GOT3 (cell line): ENCODE measurements at places on chromosomes 1 and 21.

- DNase-seq = no peak
Observed at GRCh38 chr1:155174324-155175280, 953 bp downstream of the TRIM46 start.

GRCh38 chr1:42456754-42457089 lies 379 bp downstream of the PPCS start:
- DNase-seq = no peak

DNA sequence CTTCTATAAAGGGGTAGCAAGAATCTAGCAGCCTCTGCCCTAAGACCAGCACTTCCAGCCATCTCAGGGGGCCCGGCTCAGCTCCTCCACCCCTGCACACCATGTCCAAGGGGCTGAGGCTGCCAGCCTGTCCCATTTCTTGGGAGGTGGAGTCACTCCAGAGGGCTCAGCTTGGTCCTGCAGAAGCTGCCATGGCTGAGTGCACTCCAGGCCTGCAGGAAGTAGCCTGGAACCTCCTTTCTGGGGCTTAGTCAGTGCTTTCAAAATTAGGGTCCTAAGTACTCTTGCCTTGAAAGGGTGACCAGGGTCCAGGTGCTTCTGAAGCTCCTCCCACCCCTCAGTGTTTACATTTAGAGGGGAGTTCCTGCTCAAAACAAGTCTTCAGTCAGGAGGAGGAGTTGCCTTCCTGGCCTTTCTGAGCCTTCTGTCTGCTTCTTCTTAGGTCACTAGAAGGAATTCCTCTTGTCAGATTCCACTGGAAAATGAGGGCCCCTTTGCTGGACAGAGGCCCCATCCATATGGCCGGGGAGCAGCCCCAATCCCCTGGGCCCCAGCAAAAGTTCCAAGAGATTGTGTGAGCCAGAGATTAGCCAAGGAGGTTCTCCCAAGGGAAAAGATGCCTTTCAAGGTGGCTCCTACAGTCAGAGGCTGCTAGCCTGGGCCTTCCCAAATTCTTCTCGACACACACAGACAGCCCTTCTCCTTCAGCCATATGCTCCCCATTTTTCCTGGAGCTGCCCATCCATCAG lies 128.1 kb upstream of the VAMP3 start:
- DNase-seq = no peak

GRCh38 chr1:205767248-205767647 lies 8.0 kb downstream of the RAB29 start:
- no peak for DNase-seq

GRCh38 chr1:9320520-9321479 lies 28.1 kb downstream of the SPSB1 start:
- DNase-seq = no peak

GRCh38 chr1:6035303-6035702 lies 10.4 kb upstream of the KCNAB2 start:
- no peak for DNase-seq

- DNase-seq = peak; percentile 40
Observed at GRCh38 chr1:41662765-41663437, 178.4 kb upstream of the EDN2 start.

GRCh38 chr1:182681568-182681912 lies 2.8 kb downstream of the RGS8 start:
- DNase-seq = no peak

DNA sequence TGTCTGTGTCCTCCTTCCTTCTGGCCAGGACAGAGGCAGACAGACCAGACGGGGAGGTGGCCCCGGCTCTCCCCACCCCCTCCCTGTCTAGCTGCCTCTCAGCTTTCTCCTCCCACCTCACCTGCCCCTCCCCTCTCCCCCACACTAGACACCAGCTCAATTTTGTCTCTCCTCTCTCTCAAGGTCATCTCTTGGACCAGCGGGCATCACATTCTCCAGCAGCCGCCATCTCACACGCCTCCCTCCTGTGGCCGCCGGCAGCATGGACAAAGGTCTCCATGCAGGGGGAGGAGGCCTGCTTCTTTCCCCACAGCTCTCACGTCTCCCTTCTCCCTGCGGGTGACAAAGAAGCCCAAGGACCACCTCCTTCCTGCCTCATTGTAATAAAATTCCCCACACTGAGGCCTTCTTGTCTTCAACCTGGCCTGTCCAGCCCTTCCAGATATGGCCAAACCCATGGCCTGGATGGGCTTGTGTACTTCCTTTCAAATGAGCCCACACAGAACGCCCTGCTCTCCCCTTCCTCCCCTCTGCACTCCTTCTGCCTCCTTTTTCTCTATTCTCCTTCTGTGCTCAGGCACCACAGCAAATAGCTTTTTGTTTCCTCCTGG lies 14.6 kb downstream of the OPTC start:
- DNase-seq = no peak

- peak; percentile 95 for DNase-seq
Observed at GRCh38 chr1:11908095-11908675, 18.0 kb downstream of the KIAA2013 start.

- DNase-seq = no peak
Observed at GRCh38 chr1:214540324-214540723, 11.1 kb downstream of the PTPN14 start.

DNA sequence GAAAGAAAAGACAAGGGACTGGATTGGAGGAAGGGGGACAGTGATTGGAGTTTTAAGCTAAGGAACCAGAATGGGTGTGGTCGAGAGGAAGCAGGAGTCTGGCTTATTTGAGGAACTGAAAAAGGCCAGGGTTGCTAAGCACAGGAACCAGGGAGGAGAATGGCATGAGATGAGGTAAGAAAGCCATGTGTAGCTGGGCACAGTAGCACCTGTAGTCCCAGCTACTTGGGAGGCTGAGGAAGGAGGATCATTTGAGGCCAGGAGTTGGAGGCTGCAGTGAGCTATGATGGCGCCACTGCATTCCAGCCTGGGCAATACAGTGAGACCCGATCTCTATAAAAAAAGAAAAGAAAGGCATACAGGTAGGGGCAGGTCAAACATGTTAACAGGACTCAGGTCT lies 8.1 kb upstream of the KHDRBS1 start:
- no peak for DNase-seq

- no peak for DNase-seq
Observed at GRCh38 chr1:174165471-174166137, 6.3 kb downstream of the RABGAP1L start.

DNA sequence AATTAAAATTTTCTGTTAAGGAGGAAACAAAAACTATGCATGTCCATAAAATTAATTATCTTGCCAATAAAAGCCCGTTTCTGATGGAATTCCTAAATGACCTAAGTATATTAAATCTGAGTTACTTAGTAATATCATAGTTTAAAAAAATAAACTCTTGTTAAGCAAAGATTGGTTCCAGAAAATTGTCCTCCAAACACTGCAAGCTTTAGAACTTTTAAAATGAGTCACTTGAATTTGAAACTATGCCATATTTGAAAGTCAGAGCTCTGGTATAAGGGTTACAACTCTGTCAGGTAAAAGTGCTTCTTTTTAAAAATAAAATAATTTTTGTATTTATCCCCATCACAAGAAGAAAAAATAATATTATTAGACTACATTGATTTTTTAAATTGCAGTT lies 409.5 kb downstream of the PLPP3 start:
- DNase-seq = no peak

- no peak for DNase-seq
Observed at GRCh38 chr21:29433366-29434059, 134.8 kb downstream of the BACH1 start.

DNA sequence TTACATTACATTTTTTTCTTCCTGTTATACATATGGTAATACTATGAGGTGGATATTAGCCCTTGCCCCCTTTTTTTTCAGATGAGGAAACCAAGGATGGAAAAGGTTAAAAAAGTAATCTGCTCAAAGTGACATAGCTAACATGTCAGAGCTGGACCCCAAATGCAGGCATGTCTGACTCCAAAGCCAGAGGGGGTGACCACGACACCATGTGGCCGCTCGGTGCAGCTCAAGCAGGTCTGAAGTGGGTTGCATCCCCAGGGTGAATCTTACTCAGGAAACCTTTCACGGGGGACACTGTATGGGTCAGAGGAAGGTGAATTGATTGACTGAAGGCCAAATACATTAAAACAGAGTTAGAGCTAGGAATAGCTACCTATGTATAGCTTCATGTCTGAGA lies 34.8 kb downstream of the CD34 start:
- DNase-seq = no peak

- DNase-seq = no peak
Observed at GRCh38 chr1:29275435-29275834, 39.1 kb downstream of the PTPRU start.

DNA sequence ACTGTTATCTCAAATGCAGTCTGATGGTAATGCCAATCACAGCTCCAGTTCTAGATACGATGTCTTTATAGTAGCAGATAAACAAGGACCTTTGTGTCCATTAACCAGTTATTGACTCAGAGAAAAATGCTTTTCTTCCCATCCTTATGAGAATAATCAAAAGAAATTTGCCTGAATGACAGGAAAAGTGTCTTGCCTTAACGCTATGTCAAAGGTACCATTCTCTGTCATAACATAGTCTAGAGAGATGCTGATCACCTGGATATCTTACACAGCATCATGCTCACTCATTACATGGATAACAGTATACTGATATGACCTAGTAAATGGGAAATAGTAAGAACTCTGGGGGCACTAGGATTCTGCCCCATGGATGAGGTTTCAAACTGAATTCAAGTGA lies 151.7 kb upstream of the NEGR1 start:
- no peak for DNase-seq

DNA sequence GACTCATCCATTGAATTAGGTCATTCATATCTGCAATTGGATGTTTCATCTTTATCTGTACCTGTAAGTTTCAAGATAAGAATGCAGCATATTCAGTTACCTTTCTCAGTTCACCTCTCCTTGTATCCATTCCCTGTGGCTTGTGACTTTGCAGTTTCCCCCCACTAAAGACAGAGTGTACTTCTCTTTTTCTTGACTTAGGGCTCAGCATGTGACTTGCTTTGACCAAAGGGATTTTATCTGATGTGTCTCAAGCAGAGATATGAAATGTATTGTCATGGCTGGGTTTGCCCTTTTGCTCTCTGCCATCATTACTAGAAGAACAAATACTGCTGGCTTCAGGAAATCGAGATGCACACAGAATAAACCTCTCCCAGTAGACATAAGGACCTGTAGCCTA lies 754.8 kb downstream of the ADGRL2 start:
- DNase-seq = no peak

- DNase-seq = no peak
Observed at GRCh38 chr1:192080684-192081083, 77.6 kb upstream of the RGS18 start.

- no peak for DNase-seq
Observed at GRCh38 chr1:44059212-44059611, 27.9 kb upstream of the SLC6A9 start.

GRCh38 chr1:210587566-210587965 lies 258.9 kb downstream of the HHAT start:
- DNase-seq = no peak

- DNase-seq = no peak
Observed at GRCh38 chr21:45994759-45995685, 13.5 kb downstream of the COL6A1 start.

DNA sequence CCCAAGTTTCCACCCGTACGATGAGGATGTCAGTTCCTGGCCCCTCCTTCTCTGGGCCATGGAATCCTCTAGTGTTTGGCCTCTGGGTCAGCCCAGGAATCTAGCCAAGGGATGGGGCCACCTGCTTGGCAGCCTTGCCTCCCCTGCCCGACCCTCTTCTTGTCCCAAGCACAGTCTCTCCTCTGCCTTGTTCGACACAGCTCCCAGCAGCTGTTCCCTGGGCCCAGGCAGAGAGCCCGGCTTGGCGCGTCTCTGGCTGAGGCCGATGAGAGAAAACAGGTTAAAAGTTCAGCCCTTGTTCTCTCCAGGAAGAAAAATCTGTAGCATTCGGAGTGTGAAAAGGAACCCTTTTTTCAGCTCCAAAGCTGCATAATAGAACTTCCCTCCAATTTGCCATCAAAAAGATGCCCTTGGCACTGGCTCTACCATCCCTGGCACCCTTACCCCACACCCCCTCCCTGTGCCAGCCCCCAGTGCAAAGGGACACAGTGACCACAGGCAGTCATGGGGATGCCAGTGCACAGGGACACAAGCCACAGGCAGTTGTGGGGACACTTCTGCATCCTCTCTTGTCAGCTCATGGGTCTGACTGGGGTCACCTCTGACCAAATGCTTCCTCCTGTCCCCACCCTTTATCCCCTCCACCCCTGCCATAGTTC lies 68.4 kb downstream of the EPHB2 start:
- no peak for DNase-seq

DNA sequence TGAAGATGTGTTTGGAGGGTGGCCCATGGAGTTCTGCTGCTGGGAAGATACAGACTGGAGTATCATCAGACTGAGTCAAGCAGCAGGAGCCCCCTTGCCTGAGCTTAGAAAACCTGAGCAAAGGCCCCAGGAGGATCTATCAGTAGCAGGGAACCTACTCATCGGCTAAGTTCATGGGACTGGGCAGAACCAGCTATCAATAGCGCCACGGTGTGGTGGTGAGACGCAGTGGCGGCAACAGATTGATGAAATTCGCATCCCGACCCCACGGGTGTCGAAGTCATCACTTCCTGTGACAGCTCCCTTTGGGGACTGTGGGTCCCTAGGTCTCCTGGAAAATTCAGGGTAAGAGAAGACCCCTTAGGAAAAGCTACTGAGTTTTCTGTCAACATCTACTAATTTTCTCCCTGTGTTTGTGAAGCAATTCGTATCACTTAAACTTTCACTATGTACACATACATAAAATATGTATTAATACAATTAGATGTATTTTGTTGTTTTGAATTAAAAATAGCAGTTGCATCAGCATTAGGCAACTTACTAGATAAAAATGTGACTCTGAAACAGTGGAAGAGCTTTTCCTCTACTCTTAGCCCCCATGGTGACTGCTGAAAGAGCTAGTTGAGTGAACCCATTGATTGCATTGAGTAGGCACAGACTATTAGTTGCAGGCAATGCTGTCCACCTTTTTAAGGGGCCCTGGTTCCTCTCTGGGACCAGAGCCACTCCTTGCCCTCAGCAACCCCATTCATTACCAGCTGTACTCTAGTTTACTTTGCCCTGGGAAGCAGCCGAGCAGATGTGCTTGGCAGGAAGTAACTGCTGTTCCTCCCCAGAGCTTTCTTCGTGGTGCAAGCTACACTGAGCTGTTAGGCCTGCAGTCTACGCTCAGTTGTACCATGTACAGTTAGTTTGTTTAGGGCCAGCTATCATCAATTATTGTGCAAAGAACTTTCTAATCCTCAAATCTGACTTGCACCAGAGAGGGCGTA lies 7.3 kb upstream of the CACNA1S start:
- no peak for DNase-seq
